ENCODE measurements at places on chromosomes 5 and 9.

DNA sequence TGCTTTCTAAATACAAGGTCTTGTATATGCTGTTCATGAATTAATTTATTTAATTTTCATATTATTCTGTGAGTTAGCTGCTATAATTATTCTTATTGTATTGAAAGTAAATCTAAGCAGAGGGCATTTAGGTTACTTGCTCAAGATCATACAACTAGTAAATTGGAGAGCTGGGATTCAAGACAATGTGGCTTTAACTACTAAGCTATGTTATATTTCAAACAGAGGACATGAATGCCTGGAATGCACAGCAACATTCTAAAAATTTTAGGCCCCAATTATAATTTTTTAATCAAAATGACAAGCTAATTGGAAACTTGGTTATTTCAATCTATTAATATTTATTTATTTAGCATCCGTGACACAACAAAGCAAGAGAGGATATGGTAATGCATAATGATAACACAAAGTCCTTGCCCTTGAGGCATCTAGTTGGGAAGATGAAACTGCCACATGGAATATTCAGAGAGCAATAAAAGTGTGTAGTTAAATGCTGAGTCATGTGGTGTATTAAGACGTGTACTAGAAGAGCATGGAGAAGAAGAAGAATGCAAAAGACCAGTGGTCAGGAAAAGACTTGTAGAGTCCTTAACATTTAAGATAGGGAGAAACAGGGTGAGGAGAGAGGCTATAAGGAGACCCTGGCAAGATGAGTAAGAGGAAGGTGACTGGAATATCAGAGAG lies 24.4 kb downstream of the CTXN3 start:
- DNase-seq: no peak

- no peak for DNase-seq
Observed at GRCh38 chr5:104247260-104247659, 684.7 kb upstream of the NUDT12 start.

DNA sequence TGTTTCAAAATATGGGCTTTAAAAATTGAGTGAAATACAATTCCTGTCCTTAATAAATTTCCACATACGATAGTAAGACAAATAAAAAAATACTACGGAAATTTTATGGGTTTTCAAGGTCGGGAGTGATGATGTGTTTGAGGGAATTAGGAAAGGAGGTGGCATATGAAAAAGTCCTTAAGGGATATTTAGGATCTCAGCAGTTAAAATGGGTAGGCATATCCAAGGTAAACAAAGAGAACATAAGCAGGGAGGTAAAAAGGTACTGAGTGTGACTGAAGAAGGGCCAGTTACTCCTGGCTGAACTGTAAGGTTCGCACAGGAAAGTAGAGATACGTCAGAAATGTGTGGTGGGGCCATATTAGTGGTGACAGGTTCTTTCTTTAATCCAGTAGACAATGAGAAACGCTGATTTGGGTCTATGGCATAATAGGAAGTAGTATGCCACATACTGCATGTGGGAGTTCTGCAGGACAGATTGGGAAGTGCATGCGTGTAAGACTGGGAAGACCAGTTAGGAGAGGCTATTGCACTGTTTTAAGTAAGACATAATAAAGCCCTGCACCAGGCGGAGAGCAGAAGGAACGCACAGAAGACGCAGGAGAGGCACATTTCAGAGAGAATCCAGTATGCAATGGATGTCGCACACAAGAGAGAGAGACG lies 937 bp upstream of the HMGCR start:
- DNase-seq: no peak

GRCh38 chr5:112708103-112708622 lies 29.5 kb upstream of the APC start:
- no peak for DNase-seq

- DNase-seq: no peak
Observed at GRCh38 chr9:72932619-72933018, 20.2 kb downstream of the ALDH1A1 start.

DNA sequence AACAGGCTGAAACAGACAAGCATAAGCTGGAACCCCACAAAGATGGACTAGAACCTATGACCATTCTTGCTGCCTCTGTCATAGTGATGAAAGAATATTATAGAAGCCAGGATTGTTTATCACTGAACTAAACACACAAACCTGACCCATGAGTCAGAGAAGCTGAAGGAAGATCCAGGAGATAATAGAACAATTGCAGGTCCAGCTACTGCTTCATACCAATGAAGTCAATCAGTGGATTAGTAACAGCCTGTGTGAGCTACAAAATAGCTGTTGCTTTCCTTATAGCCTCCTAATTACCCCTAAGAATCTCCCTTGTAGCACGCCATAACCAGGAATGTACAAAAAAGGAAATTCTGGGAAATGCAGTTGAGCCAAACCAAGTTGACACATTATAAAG lies 459.9 kb upstream of the ZNF462 start:
- no peak for DNase-seq

DNA sequence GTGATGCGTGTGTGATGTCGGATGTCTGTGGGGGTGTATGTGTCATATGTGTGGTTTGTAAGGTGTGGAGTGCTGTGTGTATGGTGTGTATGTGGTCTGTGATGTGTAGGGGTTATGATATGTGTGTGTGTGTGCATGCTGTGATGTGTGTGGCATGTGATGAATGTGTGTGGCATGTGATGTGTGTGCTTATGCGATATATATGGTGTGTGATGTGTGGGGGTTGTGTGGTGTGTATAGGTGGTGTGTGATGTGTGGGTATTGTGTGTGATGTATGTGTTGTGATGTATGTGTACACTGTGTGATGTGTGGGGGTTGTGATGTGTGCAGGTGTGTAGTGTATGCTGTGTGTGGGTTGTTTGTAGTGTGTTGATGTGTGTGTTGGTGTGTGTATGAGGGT lies 9.2 kb upstream of the CRB2 start:
- no peak for DNase-seq

GRCh38 chr5:122996091-122996490 lies 40.4 kb downstream of the PPIC start:
- DNase-seq: no peak

DNA sequence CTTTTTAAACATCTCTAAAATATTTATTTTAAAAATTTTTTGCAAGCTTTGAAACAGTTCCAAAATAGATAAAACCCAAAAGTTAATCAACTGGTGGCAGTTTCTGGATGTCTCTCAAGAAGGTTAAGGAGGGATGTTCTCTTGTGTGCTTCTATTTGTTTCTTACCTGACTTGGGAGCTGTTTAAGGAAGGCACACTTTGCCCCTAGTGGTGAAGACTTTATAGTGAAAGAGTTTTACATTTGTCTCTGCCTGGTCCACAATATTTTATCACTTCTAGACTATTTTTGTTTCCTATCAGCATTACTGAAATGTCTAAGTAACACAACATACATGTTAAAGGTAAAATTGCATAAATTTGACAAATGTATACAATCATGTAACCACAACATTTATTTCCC lies 552.8 kb downstream of the SEMA5A start:
- DNase-seq: no peak

- no peak for DNase-seq
Observed at GRCh38 chr5:67998709-67999261, 216.8 kb upstream of the PIK3R1 start.

DNA sequence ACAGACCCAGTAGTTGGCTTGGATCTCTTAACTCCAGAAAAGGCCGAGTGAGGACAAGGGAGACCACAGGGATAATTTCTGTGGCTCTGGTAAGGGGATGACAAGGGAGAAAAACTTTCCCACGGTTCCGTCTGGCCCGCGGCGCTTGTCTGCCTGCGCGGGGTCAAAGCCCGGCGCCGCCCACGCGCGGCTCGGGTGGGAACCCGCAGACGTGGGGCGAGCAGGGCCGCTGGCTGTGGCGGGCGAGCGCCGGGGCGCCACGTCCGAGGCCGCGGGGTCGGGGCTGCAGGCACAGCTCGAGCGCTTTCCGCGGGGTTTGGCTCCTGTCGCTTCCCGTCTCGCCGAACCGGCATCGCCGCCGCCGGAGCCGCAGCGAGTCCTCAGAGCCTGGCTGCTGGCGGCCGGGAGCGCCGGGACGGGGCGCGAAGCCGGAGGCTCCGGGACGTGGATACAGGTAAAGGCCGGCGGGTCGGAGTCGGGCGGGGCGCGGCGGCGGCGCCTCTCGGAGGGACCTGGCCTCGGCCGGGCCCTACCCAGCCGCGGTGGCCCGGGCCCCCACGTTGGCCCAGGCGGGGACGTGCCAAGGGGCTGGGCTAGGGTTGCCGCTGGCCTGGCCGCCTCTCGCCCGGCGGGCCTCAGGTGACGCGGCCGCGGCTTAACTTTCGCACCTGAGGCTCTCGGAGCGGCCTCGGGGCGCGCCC lies at the start of gene RNF180:
Gene RNF180, plus strand, starts transcription at position 344 of the 701 bp plus-strand sequence. CDS start 34,965 bp downstream, outside the sequence.
- DNase-seq: no peak

DNA sequence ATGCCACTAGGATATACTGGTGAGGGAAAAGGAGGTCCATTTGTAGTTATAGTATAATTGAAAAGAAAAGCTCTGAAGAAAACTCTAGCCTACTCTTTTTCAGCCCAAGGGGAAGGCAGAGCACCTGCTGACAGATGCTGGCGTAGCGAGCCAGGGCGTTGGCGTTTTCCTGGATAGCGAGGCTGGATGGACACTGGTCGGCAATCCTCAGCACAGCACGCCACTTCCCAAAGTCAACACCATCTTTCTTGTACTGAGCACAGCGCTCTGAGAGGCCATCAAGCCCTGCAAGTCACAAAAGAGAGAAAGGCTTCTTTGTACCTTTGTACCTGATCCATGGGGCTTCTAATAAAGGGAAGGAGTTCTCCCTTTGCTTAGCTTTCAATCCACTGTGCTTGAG lies 8.2 kb downstream of the ALDOB start:
- no peak for DNase-seq

DNA sequence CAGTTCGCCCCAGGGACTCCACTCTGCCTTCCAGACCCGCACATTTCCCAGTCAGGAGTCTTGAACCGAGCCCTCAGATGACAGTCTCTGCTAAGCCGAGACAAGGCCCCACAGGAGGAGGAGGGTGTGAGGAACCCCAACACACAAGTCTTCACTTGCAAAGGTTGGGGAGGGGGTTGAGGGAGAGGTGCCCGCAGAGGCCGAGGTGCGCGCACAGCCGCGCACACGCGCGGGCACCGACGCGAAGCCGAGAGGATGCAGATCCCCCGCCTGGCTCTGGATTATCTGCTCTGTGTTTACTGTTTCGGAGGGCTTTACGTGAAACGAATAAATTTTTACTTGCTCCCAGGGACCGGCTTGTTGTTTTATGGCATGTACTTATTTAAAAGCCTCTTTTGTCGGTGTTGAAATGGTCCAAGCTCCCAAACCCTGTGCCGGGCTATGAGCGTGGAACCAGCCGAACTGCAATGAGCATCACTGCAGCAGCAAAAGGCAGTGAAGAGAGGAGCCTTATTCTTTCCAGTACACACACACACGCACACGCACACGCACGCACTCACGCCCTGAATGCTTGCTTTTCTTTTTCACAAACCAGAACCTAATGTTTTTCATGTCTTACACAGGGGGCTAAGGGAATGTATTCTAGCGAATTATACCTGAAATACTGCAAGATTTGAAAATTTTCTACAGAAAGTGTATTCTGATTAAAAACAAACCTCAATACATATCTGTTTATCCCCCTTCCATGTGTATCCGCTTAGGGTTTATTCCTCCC lies 297.7 kb downstream of the PARP8 start:
- DNase-seq: no peak

DNA sequence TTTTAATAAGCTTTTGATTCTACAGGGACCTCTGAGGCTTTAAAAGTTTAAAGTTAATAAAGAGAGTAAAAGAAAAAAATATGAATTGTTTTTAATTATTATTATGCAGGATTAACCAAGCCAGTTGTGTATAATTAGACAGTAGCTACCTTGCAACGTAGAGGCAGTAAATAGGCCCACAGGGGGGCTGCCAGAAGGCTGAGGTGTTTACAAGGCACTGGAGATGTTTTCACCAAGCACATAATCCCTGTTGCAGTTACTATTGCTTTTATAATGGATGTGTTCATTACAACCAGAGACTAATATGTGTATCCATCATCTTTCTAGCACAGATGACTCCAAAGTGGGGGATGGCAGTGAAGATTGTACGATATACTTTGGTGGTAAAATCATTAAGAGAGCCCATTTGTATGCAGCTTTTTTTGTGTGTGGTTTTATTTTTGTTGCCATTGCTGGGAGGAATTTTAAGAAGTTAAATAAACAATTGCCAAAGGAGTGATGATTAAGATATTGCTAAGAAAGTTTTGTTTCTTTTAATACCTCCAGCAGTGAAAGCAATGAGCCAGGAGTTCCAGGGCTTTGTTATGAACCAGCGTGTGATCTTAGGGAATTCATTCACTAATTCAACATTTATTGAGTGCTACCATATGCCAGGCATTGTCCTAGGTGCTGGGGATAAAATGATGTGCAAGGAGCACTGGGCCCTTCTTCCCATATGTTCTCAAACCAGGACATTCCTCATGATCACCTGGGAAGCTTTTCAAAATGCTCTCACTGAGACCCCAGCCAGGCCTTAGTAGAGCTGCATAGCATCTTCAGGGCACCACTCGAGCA lies 138.7 kb upstream of the EFNA5 start:
- DNase-seq: no peak

GRCh38 chr5:167968837-167969236 lies 322.6 kb upstream of the WWC1 start:
- no peak for DNase-seq

GRCh38 chr5:104061707-104062106 lies 499.1 kb upstream of the NUDT12 start:
- no peak for DNase-seq

DNA sequence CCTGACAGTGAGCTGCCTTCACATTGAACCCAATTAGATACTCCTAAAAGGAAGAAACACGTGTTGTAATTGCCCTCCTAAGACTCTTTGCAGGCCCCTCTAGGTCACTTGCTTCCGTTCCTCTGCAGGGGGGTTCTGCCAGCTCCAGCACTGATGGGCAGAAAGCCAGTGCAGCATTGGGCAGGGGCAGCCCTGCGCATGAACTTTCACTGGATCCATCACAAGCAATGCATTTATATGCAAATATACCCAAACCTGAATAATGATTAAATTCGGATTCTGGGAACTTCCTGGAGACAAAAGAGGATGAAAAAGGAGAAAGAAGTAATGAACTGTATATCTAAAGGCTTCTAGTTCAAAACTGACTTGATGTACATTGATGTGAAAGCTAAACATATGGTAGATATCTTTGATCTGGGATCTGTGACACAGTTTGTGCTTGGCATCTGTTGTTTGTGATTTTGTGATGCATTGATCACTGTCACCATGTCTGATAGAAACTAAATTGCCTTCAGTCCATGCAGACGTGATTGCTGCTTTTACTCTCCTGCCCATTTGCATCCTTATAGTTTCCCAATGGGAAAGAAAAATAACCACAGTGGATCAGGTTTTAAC lies 313.4 kb downstream of the DEPDC1B start:
- no peak for DNase-seq

- DNase-seq: no peak
Observed at GRCh38 chr5:179696603-179697002, 2.2 kb upstream of the CANX start.
